ENCODE measurements at places on chromosomes 11 and 22. TPM values are rescaled to one million over a fixed set of nuclear protein-coding genes. Genes with fewer than 3 reads are reported as not detected.

Gene TSPAN18
- total RNA-seq: 19.9 TPM

Gene ANGPTL5
- total RNA-seq: 0.25 TPM

Gene ACAD8
- total RNA-seq: 26.6 TPM

Gene SCGB1C1
- total RNA-seq: not detected

Gene SYTL2
- total RNA-seq: 3.7 TPM

Gene HBG1
- 20.7 TPM for total RNA-seq

Gene RRAS2
- total RNA-seq: 40.8 TPM

Gene PGA5
- not detected for total RNA-seq

Gene LDHAL6A
- 0.25 TPM for total RNA-seq
